Lower leg skin (tissue), 4 donors: ENCODE measurements at places on chromosomes 6 and 20.

DNA sequence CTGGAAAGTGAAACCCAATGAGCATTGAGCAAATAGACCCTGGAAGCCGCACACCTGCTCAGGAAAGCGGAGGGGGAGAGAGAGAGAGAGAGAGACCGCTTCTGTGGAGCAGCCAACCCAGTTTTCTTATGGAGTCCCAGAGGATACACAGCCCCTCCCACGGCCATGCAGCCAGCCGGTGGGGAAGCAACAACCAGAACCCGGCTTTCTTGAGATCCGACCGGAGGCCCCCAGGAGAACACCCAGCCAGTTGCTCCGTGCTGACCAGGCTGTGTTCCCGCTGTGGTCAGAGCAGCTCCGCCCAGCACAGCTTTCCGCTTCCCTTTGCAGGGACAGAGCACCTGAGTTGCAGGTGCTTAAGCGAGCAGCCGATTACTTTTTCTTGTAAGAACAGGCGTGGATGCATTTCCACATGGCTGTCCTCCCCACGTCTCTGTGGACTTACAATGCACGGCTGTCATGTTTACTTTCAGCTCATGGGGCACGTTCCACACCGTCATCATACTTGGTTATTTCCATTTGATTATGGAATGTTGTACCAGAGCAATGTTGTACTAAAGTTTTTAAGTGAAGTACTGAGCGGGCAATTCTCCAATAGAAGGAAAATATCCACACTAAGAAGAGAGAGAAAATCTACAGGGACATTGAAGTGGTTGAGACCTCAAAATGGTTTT is 381.9 kb downstream of the THBS2 start:
- peak; percentile 64 for DNase-seq

DNA sequence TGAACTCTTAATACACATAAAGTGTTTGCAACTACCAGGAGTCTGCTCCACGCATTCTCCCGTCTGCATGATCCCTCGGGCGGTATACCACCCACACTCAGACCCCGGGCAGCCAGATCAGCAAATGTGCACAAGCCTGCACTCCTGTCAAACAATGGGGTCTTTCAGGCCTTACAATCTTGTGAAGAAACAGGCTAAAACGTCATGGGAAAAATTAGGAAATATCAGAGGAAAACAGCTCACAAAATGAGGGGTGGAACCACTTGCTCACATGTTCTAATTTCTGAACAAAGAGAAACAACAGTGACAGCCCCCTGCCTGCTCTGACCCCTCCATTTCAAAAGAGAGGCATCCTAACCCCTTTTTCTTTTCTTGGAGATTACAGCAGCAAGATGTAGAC is 69.4 kb downstream of the BACH2 start:
- DNase-seq: peak; percentile 32

DNA sequence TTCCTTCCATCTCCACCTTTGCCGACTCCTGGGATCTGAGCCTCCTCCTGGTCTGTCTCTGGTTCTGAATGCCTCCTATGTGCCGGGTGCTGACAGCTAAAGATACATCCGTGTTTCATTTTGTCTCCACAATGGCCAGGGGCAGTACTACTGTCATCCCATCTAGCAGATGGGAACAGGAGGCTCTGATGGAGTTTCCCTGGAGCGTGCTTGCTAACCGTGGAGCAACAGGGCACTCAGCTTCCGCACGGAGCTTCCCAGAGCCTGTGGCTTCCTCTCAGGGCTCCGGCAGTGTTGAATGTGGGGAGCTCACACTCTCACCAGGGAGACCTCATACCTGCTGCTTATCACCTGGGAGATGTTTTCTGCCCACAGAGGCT is 11.9 kb upstream of the NPBWR2 start:
- no peak for DNase-seq

- no peak for DNase-seq
These were observed 15.7 kb downstream of the VTA1 start for GRCh38 chr6:142162780-142163179.

- DNase-seq: no peak
These were observed 174.1 kb downstream of the BMP7 start for GRCh38 chr20:57092112-57092899.

DNA sequence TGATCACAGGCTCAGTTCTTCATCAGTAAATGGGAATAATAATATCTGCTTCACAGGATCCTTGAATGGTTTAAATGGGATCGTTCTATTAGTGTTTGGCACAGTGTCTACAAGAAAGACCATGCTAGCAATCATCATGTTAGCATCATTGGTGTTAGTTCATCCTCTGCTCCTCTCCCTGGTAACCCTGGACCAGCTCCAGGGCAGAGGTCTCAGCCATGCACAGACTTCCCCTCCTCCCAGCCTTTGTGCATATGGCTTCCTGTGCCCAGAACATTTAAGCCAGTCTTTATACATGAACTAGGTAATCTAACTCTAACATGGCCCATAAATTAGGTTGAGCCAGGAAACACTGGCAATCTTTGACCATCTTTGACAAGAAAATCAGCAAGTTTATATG is 180.2 kb downstream of the EPM2A start:
- no peak for DNase-seq

DNA sequence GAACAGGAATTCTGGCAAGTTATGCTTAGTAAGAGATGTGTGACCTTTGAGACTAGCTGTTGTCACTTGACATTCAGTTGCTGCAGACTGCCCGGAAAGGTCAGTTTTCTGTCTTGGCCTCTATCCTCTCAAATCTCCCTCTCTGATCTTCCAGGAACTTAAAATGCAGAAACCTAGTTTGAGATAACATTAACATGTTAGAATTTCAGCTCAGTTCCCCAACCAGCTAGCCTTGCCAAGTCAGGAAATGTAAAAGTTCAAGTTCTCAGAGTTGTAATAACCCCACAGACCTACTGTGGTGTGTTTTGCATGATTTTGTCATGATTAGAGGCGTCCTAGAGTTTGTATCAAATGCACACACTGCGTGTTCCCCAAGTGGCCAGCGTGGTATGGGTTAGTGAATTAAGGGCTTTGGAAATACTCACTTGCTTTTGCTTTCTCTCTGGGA is 46.6 kb downstream of the DUSP22 start:
- DNase-seq: no peak

DNA sequence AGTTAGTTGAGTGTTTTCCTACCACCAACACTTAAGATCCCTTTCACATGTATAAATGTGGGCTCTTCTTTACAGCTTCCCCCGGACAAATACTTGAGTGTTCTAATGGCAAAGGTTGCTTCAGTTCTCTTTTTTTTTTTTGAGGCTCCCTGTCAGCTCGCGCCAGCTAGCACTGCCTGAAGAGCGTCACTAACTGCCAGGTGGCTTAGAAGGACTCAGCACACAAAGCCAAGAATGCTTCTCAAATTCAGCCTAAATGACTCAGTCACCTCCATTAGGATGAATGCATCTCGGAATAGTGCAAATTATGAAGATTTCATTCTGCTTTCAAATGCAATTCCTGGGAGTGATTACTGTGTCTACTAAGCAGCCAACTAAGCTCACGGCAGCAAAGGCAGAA is 150.7 kb upstream of the BTBD3 start:
- no peak for DNase-seq

DNA sequence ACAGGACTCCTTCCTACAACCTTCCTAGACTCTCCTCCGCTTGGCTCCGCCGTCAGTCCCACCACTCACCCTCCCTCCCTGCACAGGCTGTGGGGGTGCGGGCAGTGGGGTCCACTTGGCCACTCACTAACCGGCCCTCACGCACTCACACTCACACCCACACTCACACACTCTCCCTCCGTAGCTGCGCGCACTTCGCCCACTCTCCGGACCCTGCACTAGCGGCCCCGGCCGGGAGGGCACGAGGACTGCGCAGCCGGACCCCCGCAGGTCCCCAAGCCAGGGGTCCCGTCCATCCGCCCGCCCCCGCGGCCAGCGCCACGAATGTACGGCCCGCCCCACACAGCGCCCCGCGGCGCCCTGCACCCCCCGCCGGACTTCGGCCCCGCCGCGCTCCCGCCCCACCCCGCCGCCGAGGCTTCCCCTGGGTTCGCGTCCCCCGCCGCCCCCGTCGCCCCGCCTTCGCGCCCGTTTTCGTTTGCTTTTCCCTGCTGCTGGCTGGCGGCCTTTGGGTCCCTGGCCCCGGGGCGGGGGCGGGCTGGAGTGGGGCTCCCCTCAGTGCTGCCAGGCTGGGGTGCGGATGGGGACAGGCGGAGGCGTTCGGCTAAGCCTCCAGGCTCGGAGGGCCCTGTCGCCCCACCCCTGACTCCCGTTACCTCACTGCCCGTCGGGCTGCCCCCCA is 23.0 kb upstream of the SLC22A7 start:
- DNase-seq: no peak

- no peak for DNase-seq
These were observed 70.9 kb downstream of the ARID1B start for GRCh38 chr6:156848123-156848522.

GRCh38 chr6:167526465-167527368 is 201.8 kb downstream of the TTLL2 start:
- no peak for DNase-seq

DNA sequence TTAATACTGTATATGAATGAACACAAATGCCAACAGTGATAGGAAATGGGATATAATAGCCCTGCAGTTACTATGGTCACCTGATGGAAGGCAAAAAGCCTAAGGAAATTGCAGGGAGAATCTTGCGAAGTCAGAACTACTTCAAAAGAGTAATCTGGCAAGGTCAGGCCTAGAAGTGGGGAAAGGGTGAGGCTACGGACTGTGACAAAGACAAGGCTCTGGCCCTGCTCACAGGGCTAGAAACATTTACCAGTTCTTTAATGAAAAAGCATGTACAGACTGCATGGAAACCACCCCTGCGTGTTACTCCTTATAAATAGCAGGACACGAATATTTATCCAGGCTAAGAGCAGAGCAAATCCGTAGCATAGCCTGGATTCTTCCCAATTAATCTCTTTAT is 52.5 kb upstream of the HECA start:
- DNase-seq: no peak

DNA sequence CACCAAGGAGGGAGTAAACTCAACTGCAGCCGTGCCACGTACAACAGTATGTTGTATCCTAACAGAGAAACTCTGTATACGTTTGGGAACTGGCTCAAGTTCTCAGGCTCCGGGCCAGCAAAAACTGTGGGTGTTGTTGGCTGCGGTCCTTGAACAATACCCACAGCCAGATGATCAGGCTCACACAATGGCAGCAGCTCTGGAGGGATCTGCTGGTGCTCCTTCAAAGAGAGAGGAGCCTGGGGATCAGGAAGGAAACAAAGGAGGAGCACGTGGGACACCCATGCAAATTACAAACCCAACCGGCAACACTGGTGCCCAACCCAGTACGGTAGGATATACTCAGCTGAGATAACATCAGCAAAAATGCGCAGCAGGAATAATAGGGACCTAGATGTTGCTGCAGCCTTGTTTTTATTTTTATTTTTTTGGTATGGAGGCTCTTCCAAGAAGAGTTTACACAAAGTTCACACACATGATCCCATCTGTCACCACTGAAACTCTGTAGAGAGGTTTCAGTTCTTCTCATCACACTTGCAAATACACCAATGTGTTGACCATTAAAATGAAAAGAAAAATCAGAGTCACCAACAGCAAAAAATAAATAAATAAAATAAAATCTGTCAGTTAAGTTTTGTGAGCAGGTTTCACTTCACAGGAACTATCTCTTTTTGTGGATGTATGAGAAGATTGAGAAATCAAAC is 41.2 kb upstream of the PDE10A start:
- DNase-seq: no peak

DNA sequence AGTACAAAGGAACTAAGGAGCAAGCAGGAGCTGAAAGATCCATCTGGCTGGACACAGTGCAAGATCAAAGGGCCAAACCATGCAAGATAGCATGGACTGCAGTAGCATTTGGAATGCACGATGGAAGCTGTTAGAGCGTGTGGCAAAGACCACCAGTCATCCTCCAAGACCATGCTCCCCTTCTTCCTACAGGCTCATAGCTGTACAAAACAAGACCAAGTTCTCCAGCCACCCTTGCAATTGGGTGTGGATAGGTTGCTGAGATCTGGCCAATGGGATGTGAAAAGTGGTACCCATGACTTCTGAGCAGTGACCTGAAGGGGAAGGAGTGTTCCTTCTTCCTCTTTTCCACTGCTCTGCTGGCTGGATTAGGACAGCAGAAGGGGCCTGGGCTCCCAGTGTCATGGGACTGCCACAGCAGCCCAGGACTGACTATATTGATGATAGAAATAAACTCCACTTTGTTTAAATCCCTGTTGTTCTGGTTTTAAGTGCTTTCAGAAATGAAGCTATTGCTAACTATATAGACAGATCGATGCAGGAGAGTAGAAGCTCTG is 64.9 kb downstream of the SLC22A23 start:
- no peak for DNase-seq

DNA sequence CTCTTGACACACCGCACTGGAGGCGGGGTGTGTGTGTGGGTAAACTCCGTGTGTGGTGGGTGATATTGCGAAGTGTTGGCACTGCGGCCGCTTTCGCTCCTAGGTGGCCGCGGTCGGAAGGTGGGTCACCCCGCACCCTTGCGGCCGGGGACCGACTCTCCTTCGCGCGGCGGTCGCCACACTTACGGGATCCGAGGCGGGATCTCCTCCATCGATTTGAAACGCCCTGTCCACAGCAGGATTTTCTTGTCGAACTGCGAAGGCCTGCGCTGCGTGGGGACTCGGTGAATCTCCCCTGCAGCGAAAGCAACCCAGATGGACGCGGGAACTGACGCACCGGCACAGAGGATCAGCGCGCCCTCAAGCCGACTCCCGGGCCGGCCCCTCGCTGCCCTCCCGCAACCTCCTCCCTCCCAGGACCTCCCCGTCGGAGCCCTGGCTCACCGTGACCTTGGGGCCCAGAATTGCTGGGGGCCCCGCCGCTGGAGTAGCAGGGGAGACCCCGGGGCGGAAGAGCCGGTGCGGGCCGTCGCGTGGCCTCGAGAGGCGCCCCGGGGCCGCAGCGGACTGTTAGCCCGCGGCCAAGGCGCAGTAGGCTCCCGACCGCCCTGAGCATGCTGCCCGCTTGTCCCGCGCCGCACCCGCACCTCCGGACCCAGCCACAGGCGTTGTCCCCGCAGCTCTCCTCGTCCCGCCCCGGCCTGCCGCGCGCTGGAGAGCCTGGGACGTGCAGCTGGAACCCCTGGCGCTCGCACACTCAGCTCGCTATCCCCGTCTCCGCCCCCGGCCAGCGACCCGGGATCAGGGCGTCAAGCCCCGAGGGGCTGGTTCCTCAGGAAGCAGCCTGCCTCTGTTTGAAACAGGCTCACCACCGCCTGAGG is at the start of gene FAM162B:
Gene FAM162B (minus strand): TSS at position 759 of the 881 bp plus-strand sequence. CDS start 143 bp downstream, at position 616.
- no peak for DNase-seq

- DNase-seq: no peak
These were observed 24.7 kb upstream of the HDAC2 start for GRCh38 chr6:113995634-113996033.

- DNase-seq: no peak
These were observed 36.9 kb upstream of the TTPAL start for GRCh38 chr20:44438782-44439181.
